ENCODE measurements at places on chromosomes 4 and X.

DNA sequence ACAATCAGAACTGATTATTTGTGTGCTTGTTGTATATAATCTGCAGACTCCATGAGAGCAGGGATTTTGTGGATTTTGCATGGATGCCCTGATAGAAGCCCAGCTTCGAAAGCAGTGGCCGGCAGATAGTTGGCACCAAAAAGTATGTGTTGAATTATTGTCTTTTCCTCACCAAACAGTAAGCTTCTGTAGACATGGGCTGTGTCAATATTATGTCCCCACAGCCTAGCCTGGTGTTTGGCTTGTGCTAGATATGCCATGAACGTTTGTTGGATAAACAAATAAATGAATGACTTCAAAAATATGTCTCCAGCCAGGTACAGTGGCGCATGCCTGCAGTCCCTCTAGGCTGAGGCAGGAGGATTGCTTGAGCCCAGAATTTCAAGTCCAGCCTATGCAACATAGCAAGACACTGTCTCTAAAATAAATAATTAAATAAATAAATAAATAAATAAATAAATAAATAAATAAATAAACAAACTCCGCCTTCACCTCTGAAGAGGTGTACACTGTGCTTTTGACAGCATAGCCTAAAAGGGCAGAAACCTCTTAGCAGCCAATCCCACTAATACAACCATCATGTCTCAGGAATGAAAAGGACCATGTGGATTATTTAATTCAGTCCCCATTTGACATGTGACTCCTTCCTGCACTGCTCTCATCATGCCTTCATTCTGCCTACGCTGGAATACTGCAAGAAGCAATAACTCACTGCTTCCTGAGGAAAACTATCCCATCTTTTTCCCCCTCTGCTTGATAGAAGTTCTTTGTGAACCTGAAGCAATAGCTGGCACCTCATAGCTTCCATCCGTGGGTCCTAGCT is 335.2 kb downstream of the FBXW7 start:
- no peak for DNase-seq

- no peak for DNase-seq
Observed at GRCh38 chr4:184010696-184011095, 105.6 kb downstream of the STOX2 start.

- no peak for DNase-seq
Observed at GRCh38 chr4:89242864-89243732, 64.5 kb downstream of the GPRIN3 start.

GRCh38 chrX:17067534-17067933 is 121.1 kb downstream of the REPS2 start:
- DNase-seq: no peak

GRCh38 chr4:88439161-88439760 is 17.7 kb upstream of the HERC5 start:
- DNase-seq: no peak

- DNase-seq: no peak
Observed at GRCh38 chr4:40186665-40187014, 10.2 kb upstream of the RHOH start.
